ENCODE measurements at places on chromosomes 7 and 10.
A peak's percentile ranks its signal among the peaks of the same experiment; 100 is the strongest.

- no peaks in the 10 kb centered on the region for H3K36me3 ChIP-seq
- peaks cover 8% of the 10 kb centered on the region for H3K27me3 ChIP-seq
- no peak overlapping the region for H3K27ac ChIP-seq
- peaks cover 42% of the 10 kb centered on the region for H3K4me1 ChIP-seq
- DNase-seq = no peak
Measured at GRCh38 chr10:124342136-124342820, 76.4 kb downstream of the OAT start.

GRCh38 chr10:13078912-13079775, 20.8 kb upstream of the OPTN start:
- H3K27ac ChIP-seq = peak overlapping the region; percentile 23
- H3K36me3 ChIP-seq = no peaks in the 10 kb centered on the region
- peak; percentile 17 for DNase-seq
- peaks cover 9% of the 10 kb centered on the region for H3K27me3 ChIP-seq

DNA sequence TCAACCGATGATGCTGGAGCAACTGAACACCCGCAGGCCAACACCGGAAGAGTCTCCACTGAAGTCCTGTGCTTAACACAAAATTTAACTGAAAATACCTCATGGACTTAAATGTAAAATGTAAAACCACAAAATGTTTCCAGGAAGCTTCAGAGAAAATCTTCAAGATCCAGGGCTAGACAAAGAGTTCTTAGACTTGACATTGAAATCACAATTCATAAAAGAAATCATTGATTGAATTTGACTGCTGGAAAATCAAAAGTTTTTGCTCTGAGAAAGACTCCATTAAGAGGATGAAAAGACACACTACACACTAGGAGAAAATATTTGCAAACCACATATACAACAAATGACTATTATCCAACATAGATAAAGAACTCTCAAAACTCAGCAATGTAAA, 234.7 kb upstream of the PPP2R2D start:
- no peaks in the 10 kb centered on the region for H3K36me3 ChIP-seq
- H3K27ac ChIP-seq = no peak overlapping the region
- peaks cover 12% of the 10 kb centered on the region for H3K27me3 ChIP-seq
- H3K4me3 ChIP-seq = no peak overlapping the region
- no peak for DNase-seq
- H3K4me1 ChIP-seq = no peaks in the 10 kb centered on the region

DNA sequence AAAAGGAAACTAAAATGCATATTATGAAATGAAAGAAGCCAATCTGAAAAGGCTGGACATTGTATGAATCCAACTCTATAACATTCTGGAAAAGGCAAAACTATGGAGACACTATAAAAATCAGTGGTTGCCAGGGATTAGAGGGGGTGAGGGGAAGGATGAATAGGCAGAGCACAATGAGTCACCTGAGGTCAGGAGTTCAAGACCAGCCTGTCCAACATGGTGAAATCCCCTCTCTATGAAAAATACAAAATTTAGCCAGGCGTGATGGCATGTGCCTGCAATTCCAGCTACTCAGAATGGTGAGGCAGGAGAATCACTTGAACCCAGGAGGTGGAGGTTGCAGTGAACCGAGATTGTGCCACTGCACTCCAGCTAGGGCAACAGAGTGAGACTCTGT, 324.8 kb upstream of the PHYHIPL start:
- DNase-seq = no peak
- no peak overlapping the region for H3K4me3 ChIP-seq
- H3K4me1 ChIP-seq = peaks cover 3% of the 10 kb centered on the region
- peaks cover 13% of the 10 kb centered on the region for H3K27me3 ChIP-seq
- no peak overlapping the region for H3K27ac ChIP-seq
- no peaks in the 10 kb centered on the region for H3K36me3 ChIP-seq

DNA sequence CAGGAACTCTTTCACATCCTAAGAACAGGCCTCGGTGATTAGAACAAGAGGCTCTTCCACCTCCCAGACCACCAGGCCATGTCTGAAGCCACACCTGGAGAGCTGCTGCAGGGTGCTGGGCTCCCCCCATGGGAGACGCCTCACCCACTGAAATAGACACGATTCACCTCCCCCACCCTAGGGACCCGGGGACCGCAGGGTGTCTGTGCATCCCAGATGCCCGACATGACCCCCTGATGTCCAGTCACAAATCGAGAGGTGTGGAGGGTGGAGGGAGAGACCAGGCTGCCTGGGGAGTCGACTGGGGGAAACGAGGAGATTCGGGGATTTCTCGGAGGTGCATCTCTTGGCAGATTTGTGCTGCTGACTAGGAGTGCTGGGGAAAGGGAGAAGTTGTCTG, 31.0 kb downstream of the CNPY1 start:
- DNase-seq = no peak
- H3K4me1 ChIP-seq = peaks cover 13% of the 10 kb centered on the region
- no peaks in the 10 kb centered on the region for H3K36me3 ChIP-seq
- peaks cover 94% of the 10 kb centered on the region for H3K27me3 ChIP-seq

DNA sequence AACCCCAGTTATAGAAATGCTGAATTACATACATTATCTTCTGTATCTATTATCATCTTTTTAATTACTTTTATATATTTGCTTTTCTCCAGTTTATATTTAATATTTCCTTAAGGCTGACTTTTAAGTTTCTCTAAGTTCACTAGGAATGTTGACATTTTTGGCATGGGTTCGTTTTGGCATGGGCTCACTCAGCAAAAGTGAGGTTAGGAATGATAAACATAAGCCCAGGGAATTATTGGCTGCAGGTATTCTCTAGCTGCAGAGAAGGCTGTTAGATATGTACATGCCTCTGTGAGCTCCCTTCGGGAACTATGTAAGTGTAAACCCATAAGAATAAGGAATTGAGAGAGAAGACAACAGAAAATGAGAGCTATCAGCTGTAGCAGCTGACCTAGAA, 63.6 kb upstream of the RAB18 start:
- no peak overlapping the region for H3K4me3 ChIP-seq
- no peaks in the 10 kb centered on the region for H3K36me3 ChIP-seq
- DNase-seq = no peak
- no peaks in the 10 kb centered on the region for H3K4me1 ChIP-seq
- H3K27me3 ChIP-seq = peaks cover 4% of the 10 kb centered on the region

DNA sequence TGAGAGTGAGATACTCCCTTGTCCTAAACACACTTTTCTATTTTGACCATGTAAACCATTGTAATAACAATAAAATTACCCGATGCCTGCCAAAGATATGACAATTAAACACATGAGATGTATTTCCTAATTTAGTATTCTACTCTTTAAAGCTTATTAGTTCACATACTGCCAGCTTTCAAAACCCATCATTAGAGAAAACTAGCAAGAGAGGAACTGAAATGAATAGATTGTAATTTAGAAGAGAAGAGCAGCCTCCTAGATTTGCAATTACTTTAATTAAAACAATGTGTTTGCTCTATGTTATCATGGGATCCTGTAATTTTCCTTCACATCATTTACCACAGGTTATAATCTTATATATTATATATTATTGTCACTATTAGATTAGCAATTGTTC, 428.2 kb downstream of the THSD7A start:
- H3K36me3 ChIP-seq = no peaks in the 10 kb centered on the region
- DNase-seq = no peak
- no peaks in the 10 kb centered on the region for H3K27me3 ChIP-seq
- no peak overlapping the region for H3K4me3 ChIP-seq
- H3K27ac ChIP-seq = no peak overlapping the region
- H3K4me1 ChIP-seq = no peaks in the 10 kb centered on the region

DNA sequence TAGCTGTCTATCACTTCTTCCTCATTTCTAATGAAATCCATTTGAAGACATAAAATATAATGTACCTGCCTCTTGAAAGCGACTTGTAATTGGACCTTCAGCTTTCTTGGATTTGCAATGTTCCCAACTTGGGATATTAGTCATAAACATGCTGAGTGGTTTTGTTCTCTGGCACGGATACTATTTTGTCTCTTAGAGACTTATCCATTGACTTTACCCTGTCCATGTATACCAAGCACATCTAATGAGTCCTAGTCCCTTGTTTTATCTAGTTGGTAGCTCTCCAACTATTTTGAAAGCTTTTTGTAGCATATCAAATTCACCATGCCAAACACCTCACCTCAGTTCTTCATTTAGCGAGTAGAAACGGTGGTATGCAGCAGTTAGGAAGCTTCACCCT, 18.9 kb downstream of the PLEKHS1 start:
- H3K4me1 ChIP-seq = no peaks in the 10 kb centered on the region
- H3K4me3 ChIP-seq = no peak overlapping the region
- no peaks in the 10 kb centered on the region for H3K36me3 ChIP-seq
- peaks cover 8% of the 10 kb centered on the region for H3K27me3 ChIP-seq
- no peak for DNase-seq

- H3K4me3 ChIP-seq = no peak within 1 kb of the TSS
- DNase-seq = no peak
- H3K4me1 ChIP-seq = peaks cover 24% of the 10 kb centered on the region
- peak within 1 kb of the TSS; percentile 88 for H3K27ac ChIP-seq
Measured at GRCh38 chr10:17808971-17809841, at the start of gene MRC1. Gene MRC1, plus strand, starts transcription at chr10:17809348. Its CDS starts 118 bp downstream, at chr10:17809466.

GRCh38 chr7:137816696-137817320, 30.0 kb downstream of the DGKI start:
- DNase-seq = no peak
- peaks cover 25% of the 10 kb centered on the region for H3K4me1 ChIP-seq
- H3K4me3 ChIP-seq = no peak overlapping the region
- no peaks in the 10 kb centered on the region for H3K36me3 ChIP-seq
- no peak overlapping the region for H3K27ac ChIP-seq

DNA sequence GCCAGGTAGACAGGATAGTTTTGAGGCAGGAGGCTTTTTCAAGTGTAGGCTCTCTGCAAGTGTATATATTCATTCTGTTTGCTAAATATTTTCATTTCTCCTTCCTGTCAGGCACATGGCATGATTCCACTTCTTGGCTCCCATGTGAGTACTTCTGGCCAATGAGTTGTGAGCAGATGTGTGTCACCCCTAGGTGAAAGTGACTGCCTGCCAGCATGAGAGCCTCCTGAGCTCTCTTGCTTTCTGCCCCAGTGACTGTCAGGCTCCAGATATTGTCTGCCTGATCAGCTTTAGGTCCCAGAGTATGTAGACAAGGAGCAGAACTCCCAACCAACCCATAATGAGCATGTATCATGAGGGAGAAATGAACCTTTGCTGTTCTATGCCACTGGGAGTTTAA, 257.6 kb upstream of the NPY start:
- H3K27me3 ChIP-seq = peaks cover 5% of the 10 kb centered on the region
- no peak for DNase-seq
- H3K4me1 ChIP-seq = peaks cover 21% of the 10 kb centered on the region

DNA sequence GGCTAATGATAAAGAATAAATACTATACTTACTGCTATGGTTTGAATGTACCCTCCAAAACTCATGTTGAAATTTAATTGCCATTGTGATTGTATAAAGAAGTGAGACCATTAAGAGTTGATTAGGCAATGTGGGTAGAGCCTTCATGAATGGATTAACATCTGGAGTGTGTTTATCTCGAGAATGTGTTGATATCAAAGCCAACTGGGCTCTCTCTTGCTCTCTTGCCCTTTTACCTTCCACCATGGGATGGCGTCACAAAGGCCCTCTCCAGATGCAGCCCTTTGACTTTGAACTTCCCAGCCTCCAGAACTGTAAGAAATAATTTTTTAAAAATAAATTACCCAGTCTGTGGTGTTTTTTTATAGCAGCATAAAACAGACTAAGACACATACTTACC, 50.1 kb upstream of the GHITM start:
- H3K4me1 ChIP-seq = no peaks in the 10 kb centered on the region
- no peak for DNase-seq
- peaks cover 25% of the 10 kb centered on the region for H3K27me3 ChIP-seq
- no peaks in the 10 kb centered on the region for H3K36me3 ChIP-seq
- H3K27ac ChIP-seq = no peak overlapping the region
- no peak overlapping the region for H3K4me3 ChIP-seq

DNA sequence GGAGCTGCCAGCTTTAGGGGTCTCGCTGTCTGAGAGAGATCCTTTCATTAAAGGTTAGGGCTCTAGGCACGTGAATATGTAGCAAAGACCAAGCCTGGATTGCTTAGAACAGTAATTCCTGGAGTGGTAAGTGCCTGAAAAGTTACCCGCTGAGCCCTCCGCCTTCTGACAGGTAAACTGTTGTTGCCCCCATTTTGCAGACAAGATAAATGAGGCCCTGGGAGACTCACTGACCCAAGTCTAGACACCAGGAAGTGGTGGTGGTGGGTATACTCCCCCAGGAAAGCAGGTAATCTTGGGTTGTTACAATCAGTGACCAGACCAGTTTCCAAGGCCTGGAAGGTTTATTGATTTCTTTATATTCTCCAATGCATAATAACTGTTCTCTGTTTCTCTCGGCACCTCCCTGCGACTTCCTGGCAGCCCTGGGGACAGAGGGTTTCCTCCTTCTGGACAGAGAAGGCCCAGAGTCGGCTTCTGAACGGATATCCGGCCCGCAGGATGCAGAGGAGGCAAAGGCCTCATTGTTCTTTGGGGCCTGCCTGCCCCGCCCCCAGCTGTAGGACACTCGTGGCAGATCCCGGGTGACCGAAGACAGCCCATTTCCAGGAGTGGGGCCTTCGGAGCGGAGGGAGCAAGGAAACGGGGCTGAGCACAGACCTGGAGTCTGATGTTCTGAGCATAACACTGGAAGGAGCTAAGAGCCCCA, 1.3 kb upstream of the GRK5 start:
- peak overlapping the region; percentile 95 for H3K27ac ChIP-seq
- H3K4me3 ChIP-seq = peak overlapping the region; percentile 85
- H3K36me3 ChIP-seq = no peaks in the 10 kb centered on the region
- peaks cover 15% of the 10 kb centered on the region for H3K27me3 ChIP-seq

DNA sequence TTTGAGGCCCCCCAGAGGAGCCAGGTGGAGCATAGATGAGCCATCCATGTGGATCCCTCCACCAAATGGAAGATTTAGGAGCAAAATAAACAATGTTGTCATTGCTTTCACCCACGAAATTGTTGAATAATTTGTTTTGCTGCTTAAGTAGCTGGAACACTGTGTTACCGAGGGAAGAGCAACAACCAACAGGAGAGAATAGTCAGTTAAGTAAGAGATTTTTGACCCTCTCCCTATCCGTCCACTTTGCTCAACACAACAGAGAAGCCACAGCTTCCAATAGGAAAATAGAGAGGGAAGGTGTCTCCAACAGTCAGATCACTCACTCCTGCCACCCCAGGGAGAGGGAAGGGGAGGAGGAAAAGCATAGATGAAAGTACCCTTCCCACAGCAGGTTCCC, 3.9 kb upstream of the ZKSCAN1 start:
- peaks cover 19% of the 10 kb centered on the region for H3K4me1 ChIP-seq
- H3K4me3 ChIP-seq = no peak overlapping the region
- no peak overlapping the region for H3K27ac ChIP-seq
- H3K36me3 ChIP-seq = no peaks in the 10 kb centered on the region
- no peak for DNase-seq

- no peak for DNase-seq
- H3K27ac ChIP-seq = no peak overlapping the region
- H3K36me3 ChIP-seq = no peaks in the 10 kb centered on the region
- no peak overlapping the region for H3K4me3 ChIP-seq
- peaks cover 31% of the 10 kb centered on the region for H3K4me1 ChIP-seq
- H3K27me3 ChIP-seq = peaks cover 38% of the 10 kb centered on the region
Measured at GRCh38 chr10:98096316-98096715, 38.1 kb upstream of the R3HCC1L start.

- H3K27me3 ChIP-seq = peaks cover 17% of the 10 kb centered on the region
- H3K36me3 ChIP-seq = no peaks in the 10 kb centered on the region
- H3K4me3 ChIP-seq = no peak overlapping the region
- DNase-seq = no peak
- H3K4me1 ChIP-seq = peaks cover 29% of the 10 kb centered on the region
Measured at GRCh38 chr10:113411456-113411855, 141.4 kb upstream of the HABP2 start.

GRCh38 chr10:67722113-67722512, 26.1 kb upstream of the CTNNA3 start:
- no peak for DNase-seq
- no peaks in the 10 kb centered on the region for H3K4me1 ChIP-seq
- no peaks in the 10 kb centered on the region for H3K36me3 ChIP-seq
